Brain pericyte (primary cell): ENCODE measurements at places on chromosomes 13 and 19.

DNA sequence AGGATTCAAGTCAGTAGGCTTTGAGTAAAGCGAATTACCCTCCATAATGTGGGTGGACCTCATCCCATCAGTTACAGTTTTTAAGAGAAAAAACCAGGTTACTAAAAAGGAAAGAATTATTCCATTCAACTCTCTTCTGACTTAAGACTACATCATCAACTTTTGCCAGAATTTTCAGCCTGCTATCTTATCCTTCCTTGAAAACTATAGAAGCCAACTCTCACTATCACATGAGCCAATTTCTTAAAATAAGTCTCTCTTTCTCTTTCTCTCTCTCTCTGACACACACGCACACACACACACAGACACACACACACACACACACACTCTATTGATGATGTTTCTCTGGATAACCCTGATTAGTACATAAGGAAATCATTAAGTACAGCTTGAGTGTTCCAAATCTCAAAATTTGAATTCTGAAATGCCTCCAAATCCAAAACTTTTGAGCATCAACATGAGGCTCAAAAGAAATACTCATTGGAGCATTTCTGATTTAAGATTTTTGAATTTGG is 217.0 kb upstream of the PRR20A start:
- DNase-seq, result no peak

- DNase-seq, result no peak
Observed at GRCh38 chr13:101925731-101926130, 473.3 kb downstream of the ITGBL1 start.

- DNase-seq, result no peak
Observed at GRCh38 chr19:15323496-15324235, 8.7 kb downstream of the BRD4 start.

DNA sequence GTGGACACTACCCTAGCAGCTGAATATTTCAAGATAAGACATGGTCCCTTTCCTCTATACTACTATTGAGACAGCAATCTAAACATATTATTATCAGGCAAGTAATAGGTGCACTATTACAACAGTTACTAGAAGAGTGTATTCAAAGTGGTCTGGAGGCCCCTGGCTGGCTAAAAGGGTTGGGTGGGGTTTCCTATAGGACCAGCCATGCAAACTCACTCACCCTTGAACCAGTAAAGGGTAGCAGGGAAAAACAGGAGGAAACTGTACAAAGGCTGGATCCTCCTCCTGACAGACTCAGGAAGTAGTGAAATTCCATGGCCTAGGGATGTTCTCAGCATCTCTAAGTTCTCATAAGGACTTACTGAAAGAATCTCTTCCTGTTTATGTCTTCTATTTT is 7.7 kb downstream of the SMAD9 start:
- DNase-seq, result no peak

DNA sequence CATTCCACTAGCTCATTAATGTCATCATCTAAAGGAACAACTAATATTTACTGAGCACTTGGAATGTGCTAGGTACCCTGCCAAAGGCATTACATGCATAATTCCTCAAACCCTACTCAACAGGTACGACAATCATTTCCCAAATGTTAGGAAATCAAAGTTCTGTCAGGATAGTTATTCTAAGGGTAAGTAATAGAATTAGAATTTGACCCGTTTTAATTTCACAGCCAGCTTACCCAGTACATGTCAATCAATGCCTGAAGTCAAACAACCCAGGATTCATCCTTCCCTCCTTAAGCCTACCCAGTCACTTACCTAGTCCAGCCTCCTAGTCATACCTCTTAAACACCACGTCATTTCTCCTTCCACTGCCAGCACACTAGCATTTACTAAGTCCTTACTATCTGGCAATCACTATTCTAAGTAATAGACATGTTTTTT is 2.4 kb downstream of the LNX2 start:
- DNase-seq, result no peak
